ENCODE measurements at places on chromosomes 5 and 9.

GRCh38 chr5:130316971-130317680 lies 412.9 kb downstream of the CHSY3 start:
- DNase-seq = no peak

- no peak for DNase-seq
These were observed 193.9 kb downstream of the SEC61B start for GRCh38 chr9:99416007-99416406.

GRCh38 chr9:68981789-68982188 lies 32.1 kb downstream of the PRKACG start:
- no peak for DNase-seq

DNA sequence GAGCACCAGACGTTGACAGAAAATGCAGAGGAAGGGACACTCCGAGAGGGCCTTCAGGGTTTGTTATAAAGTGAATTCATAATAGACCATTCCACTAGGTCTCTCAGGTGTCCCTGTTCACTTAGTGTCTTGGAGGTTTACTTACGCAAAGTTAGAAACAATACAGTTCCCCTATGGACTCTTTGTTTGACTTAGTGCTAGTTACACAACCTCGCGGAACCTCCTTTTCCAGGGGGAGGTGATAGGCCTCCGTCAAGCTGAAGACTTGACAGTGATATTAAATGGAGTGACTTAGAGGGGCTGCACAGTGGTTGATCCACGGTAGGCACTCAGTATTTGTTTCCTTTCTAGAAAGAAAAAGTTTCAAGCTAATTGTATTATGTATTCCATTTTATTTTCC lies 1.3 kb downstream of the CCT5 start:
- DNase-seq = no peak

DNA sequence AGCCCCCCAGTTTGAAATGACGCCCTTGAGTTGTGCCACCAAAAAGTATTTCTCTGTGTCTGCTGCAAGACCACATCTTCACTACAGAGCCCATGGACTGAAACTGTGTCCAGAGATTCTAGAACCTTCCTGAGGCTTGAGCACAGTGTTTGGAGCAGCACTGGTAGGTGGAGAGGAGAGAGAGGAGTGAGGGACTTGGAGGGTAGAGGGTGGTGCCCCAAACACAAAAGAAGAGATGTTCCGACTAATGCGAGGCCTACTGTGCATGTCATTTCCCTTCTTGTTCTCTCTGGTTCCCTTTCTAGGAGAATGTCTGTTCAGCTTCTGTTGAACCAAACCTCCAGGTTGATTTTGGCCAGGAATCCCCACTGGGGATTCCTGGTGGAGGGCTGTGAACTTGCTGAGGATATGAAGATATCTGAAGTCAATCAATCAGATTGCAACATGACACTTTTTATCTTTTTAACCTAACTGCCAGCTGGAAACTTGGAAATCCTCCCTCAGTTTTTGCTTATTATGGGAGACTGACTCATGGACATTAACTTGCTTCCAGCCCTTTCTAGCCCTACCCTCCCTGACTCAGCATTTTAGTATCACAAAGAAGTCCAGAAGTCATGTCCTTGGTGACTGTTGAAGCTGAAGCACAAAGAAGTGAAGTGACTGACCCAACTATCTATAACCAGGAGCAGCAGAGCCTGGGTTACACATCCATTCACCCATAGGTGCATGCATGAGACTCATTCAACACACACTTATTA lies 154.5 kb downstream of the NR3C1 start:
- DNase-seq = no peak

DNA sequence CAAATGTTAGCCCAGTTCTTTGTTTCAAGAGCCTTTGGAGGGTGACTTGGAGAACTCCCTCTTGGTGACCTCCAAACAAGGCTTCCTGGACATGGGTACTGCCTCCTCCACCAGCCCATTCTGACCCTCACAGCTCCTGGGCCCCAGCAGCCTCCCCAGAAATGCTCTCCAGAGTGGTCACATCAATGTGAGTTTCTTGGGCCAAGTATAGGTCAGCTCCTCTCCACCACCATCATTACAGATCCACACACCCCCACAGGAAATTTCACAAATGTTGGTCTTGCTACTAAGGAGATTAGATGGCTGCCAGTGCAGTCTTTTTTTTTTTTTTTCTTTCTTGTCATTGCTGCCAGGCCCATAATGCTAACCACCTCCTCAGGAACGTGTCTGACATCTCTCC lies 410.7 kb downstream of the DTWD2 start:
- no peak for DNase-seq

GRCh38 chr5:89338935-89339334 lies 456.0 kb upstream of the MEF2C start:
- no peak for DNase-seq

- DNase-seq = no peak
These were observed 123.3 kb upstream of the TBC1D2 start for GRCh38 chr9:98378794-98379193.

GRCh38 chr5:41967401-41967800 lies 42.3 kb downstream of the FBXO4 start:
- DNase-seq = no peak

DNA sequence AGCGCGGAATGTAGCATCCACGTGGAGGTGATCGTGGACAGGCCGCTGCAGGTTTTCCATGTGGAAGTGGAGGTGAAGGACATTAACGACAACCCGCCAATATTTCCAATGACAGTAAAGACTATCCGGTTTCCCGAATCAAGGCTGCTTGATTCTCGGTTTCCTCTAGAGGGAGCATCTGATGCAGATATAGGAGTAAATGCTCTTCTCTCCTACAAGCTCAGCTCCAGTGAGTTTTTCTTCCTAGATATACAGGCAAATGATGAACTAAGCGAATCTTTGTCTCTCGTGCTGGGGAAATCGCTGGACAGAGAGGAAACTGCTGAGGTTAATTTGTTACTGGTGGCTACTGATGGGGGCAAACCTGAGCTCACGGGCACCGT lies 598 bp downstream of the PCDHA2 start:
- DNase-seq = no peak

- DNase-seq = no peak
These were observed 13.6 kb upstream of the NEUROG1 start for GRCh38 chr5:135549413-135549812.

- no peak for DNase-seq
These were observed at the start of gene GNAQ for GRCh38 chr9:78031444-78031892. Gene GNAQ (minus strand): TSS chr9:78031811. CDS start chr9:78031235, 576 bp downstream.

- no peak for DNase-seq
These were observed 237.4 kb downstream of the NR2F1-AS1 start for GRCh38 chr5:93343570-93343969.

DNA sequence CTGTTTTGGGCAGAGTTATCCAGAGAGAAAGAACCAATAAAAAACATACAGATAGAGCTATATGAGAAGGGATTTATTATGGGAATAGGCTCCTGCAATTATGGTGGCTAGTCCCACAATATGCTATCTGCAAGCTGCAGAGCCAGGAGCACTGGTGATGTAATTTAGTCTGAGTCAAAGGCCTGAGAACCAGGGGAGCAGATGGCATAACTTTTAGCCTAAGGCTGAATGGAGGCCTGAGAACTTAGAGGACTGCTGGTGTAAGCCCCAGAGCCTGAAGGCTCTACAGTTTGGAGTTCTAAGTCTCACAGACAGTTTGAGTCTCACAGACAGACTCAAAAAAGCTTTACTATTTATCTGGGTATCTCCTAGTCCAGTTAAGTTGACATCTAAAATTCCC lies 263.8 kb downstream of the FBXL7 start:
- DNase-seq = no peak

- DNase-seq = no peak
These were observed 44.8 kb downstream of the PRRC1 start for GRCh38 chr5:127562252-127562651.

DNA sequence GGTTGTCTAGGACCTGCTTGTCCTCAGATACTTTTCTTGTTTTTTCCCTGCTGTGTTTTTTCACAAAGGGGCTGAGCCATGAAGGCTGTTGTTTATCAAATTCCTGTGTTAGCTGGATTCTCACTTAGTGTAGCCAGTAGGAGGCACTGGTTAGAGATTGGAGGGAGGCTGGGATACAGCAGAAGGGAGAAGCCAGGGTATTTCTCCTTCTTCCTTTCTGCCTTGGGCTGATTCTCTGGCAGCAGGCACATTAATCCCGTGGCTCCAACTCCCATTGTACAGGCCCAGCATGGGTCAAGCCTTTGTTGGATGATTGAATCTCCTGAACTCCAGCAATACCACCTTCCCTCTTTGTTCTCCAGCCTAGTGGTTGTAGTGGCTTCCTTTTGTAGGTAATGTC lies 46.4 kb upstream of the FAM170A start:
- no peak for DNase-seq

DNA sequence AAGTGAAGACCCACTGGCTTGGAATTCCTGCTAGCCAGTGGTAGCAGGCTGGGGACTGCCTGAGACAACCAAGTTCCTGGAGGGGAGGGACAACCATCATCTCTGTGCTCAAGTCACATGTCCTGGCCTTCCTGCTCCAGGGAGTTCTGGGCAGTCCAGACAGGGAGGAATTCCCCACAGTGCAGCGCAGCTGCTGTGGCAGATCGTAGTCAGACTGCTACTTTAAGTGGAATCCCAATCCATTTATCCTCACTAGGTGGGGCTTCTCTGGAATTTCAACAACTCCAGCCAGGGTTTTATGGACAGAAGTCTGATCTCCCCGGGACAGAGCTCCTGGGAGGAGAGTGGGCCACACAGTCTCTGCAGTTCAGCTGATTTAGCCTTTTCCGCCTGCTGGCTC lies 20.9 kb upstream of the OR5C1 start:
- DNase-seq = no peak

DNA sequence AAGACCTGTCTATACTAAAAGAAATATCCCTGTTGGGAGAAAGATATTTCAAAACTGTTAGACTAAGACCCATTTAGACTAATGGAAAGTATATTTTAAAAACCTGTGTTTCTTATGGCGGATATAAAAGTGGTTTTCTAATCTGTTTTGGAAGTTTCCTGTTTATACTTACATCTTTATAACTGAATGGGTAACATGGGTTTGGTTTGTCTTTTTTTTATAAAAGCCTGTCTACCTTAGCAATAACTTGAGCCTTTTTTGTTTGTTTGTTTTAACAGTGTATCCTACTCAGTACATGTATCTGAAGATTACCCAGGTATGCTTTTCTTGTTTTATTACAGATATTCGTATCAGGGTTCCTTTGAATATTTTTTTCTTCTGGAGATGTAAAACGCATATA lies 83.4 kb downstream of the PARP8 start:
- DNase-seq = peak; percentile 18

DNA sequence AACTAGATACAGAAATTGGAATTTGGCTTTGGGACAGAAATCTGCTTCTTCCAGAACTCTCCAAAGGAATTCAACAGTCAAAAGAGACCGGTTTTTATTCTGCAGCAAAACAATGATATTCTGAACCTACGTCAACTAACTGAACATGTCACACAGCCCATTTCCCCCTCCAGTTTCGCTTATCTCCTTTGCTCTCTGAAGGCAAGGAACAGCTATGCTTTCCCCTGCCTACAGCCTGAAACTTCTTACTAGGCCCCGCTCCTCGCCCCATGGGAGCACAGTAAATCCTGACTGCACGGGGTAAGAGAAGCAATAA lies 488 bp downstream of the SKIC3 start:
- DNase-seq = no peak

GRCh38 chr5:59756373-59757035 lies 137.0 kb downstream of the PDE4D start:
- no peak for DNase-seq

DNA sequence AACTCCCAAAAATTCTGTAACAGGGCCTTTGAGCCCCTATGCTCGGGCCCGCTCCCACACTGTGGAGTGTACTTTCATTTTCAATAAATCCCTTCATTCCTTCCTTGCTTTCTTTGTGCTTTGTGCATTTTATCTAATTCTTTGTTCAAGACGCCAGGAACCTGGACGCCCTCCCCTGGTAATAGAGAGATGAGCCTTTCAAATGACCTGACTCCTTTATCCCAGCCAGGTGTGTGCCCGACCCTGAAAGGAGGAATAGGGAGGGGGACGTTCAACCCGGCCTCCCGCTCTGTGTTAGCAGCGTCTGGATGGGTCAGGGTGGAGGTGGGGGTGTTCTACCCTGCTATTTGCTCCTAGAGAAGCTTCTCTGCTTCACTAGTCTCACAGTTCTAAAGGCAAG lies 53.9 kb downstream of the FXN start:
- DNase-seq = no peak

- no peak for DNase-seq
These were observed 780.1 kb upstream of the DMAC1 start for GRCh38 chr9:8579661-8580060.

DNA sequence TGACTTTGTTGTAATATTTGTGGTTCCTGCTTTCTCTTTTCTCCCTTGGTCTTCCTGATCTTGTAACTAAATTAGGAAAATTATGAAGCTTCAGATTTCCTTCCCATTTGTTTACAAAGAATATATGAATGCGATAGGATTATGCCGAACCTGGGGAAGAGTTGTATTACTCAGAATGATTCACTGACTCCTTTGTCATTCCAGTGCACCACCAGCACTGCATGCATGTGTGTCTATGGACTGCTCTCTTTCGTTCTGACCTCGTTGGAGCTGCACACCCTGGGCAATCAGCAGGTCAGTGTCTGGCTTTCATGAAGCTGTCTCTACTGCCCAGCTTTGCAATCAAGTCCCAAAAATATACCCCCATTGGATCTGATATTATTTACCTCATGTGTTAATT lies 25.5 kb downstream of the NUP188 start:
- no peak for DNase-seq

- no peak for DNase-seq
These were observed 4.9 kb downstream of the MED27 start for GRCh38 chr9:132074736-132075135.

- no peak for DNase-seq
These were observed 38.1 kb downstream of the ITGA1 start for GRCh38 chr5:52825826-52826225.

GRCh38 chr9:97511655-97512427 lies 10.4 kb downstream of the TMOD1 start:
- no peak for DNase-seq

- no peak for DNase-seq
These were observed 299.0 kb downstream of the PRELID2 start for GRCh38 chr5:145536133-145536532.

DNA sequence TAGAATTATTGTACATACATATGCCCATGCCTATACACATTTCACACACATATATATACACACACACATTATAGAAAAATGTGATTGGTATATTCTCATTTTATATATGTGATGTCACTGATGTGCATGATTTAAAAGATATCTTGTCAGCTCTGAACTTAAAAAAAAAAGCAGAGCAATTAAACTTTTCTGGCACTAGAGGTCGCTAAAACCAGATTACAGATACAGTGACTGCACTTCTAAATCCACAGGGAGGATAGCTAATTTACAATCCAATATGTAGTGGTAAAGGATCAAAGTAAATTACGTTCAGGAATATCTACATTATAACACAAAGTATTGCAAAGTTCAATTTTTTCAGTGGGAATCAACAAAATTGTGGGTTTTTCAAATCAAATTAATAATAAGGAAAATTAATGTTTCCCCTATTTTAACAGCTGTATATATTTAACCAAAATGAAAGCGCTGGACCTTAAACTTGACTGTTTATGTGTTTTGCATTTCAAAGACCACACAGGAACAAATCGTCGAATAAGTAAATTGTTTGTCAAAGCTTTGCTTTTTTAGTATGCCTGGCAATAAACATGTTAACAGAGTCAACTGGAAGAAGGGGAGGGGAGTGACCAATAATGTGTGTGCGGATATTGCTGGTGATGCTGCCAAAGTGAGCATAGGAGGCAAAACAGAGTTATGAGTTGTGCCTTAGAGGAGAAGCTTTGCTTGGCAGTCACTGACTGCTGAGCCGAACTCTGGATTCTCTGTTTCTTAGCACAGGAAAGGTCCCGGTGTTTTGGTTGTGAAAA lies 1201.4 kb upstream of the C9orf72 start:
- DNase-seq = no peak

- no peak for DNase-seq
These were observed 162.9 kb downstream of the NXNL2 start for GRCh38 chr9:88697764-88698432.

Data from CD4-positive, alpha-beta T cell treated with Interleukin-21 for 1 hour (primary cell).